Choroid plexus epithelial cell (primary cell): ENCODE measurements at places on chromosomes 13 and 19.

DNA sequence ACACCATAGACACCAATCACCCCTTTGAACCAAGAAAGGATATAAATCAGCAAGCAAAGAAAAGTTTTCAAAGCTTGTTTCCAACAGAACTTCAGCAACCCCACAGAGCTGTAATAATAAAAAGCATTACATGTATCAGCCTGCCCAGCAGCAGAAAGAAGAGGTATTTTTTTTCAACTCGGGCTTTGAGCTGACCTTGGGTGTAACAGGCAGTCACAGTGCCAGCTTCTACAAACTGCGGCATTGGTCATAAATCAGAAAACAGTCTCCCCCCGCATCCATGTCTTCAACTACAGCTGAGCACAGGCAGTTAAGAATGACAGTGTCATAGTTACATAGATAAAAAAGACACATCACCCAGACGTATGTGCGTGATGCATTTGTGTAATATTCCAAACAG lies 671.0 kb upstream of the SLITRK1 start:
- DNase-seq, result no peak

DNA sequence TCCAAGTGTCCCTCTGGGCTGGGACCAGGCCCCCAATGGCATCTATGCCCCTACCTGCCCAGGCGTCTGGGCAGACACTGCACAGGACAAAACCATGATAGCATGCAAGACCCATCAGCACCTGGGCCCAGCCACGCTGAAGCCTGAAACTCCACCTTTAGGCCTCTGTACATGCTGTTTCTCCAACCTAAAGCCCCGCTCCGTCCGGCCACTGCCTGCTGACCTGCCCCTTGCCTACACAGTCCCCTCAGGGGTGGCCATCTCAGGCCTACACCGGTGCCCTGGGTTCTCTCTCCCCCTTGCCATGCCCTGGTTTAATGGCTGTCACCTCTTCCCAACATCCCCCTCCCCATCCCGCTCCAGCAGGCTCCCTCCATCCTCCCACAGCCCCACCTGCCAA lies 15.3 kb downstream of the GJA3 start:
- no peak for DNase-seq

GRCh38 chr19:16207063-16207462 lies 9.4 kb downstream of the AP1M1 start:
- DNase-seq, result no peak

DNA sequence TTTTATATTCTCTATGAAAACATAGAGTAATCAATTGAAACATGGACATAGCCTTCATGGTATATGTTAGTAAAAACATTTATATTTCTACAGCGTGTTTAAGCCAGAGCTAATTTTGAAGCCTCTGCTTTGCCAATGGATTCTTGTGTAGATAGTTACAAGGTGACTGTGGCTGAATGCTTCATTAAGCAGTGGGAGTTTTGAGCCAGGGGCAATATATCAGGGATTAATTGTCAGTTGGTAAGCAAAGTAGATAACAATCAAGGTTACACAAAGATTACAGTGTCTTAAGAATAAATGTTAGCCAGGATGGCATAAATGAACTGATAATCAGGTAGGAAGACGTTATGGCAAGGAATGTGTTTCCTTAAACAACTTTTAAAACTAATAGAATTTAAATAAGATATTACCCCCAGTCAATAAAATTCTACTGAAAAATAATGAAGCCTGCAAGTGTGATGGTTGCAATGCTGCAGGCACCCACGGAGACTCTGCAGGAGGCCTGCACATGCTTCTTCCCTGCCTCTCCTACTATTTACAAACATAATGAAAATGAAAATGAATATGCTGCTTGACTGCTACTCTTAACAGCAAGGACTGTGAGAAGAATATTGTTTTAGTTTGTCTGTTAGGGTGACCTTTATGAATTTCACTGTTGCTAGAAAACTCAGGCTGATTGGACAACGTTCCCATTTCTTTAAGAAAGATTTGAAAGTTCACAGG lies 588.5 kb downstream of the GPC5 start:
- DNase-seq, result peak; percentile 0

DNA sequence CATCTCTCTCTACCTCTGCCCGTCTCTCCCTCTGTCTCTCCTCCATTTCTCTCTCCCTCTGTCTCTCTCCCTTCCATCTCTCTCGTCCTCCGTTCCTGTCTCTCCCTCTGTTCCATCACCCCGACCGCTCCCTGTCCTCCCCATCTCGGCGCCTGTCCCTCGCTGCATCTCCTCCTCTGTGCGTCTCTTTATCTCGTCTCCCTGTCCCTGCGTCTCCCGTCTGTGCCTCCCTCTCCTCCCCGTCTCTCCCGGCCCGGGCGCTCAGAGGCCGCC lies 4.6 kb downstream of the GRIN2D start:
- no peak for DNase-seq

- no peak for DNase-seq
Observed at GRCh38 chr13:62702502-62702901, 1286.9 kb upstream of the PCDH20 start.

DNA sequence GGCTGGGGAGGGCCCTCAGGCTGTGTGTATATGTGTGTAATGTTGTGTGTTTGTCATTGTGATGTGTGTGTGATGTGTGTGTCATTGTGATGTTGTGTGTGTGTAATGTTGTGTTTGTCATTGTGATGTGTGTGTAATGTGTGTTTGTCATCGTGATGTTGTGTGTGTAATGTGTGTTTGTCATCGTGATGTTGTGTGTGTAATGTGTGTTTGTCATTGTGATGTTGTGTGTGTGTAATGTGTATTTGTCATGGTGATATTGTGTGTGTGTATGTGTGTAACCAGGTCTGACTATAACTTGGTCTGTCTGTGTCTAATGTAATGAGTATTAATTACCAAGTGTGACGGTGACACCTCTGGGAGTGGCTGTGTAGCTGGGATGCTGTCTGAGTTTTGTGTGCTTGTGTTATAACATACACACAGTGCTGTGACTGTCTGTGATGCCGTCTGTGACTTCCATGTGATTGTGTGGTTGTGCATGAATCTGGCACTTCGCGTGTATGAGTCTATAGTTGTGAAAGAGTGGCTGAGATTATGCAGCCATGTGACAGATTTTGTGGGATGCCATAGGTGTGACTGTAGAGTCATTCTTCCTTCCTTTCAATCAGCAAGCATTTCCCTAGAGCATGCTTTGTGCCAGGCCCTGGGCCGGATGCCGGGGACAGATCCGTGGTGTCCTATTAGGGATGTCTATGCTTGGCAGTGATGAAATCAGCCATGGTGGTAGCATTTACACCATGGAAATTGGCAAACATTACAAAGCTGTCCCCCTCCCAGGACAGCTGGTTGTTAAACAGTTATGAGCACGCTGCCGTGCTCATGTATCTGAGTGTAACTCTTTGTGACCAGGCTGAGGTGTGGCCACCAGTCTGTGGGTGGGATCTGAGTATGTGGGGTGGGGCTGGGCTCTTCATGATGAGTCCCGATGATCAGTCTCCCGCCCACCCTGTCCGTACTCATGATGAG lies 6.4 kb downstream of the TNFSF14 start:
- no peak for DNase-seq

- no peak for DNase-seq
Observed at GRCh38 chr13:66483712-66484111, 746.4 kb downstream of the PCDH9 start.

DNA sequence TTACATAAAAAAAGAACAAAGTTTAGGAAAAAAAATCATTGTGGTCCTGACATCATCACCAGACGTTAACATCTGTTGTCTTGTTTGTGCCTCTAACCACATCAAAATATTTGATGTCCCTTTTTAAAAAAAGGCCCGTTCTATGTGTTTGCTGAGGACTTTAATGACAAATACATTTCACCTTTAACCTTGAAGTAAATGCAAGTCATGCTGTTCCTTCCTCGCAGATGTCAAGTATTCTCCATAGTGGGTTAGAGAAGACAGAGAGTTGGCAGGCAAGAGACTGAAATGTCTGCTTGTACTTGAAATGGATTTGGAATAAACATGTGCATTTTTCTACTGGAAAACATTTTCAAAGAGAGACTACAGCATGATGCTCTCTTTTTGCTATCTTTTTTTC lies 134.9 kb downstream of the FGF9 start:
- DNase-seq, result no peak

- peak; percentile 90 for DNase-seq
Observed at GRCh38 chr13:47679401-47679800, 321.7 kb downstream of the SUCLA2 start.

GRCh38 chr19:5251096-5252065 lies 89.2 kb downstream of the PTPRS start:
- no peak for DNase-seq
